ENCODE measurements at places on chromosomes 12 and 14.

DNA sequence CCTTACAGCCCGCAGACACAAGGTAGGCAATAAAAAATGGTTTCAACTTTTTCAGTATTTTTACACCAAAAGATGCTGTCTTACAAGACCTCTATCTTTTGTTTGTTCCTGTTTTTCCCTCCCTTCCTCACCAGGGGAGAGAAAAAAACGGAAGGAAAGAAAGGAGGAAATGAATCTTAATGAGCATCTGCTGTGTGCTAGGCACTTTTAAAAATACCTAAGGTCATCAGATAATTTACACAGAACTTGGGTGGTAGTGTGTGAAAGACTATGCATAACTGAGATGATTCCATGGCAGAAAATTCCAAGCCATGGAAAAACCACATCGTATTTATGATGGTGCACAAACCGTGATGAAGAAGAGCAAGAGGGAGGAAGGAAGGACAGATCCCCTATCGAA, 121.2 kb downstream of the DIP2B start:
- DNase-seq = no peak

DNA sequence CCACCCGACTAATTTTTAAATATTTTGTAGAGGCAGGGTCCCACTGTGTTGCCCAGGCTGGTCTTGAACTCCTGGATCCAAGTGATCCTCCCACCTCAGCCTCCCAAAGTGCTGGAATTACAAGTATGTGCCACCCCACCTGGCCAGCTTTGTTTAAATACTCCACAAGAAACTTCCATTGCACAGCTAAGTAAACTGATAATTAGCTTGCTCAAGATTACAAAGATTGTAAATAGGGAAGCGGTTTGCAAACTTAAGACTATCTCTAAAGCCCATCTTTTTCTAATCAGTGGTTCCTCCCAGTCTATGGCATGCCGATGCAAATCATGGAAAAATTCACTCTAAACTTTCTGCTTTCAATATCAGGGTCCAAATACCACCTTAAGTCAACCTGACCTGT, 9.7 kb downstream of the SLC7A8 start:
- DNase-seq = no peak

DNA sequence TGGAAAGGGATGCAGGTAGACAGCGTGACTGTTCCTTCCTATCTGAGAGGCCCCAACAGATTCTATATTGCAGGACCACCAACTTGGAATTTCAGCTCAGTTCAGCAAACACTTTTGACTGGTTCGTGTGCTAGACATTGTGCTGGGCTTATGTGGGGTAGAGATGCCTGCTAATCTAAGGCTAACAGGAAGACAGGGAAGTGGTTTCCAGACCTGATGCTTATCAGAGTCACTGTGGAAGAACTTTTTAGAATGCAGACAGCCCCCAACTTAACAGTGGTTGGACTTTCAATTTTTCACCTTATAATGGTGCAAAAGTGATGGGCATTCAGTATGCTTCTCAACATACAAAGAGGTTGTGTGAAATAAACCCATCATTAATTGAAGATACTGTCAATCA, 32.2 kb downstream of the NTF3 start:
- no peak for DNase-seq

- no peak for DNase-seq
Measured at GRCh38 chr12:66744956-66745383, 66.1 kb upstream of the GRIP1 start.

GRCh38 chr12:110109037-110109836, 14.9 kb upstream of the IFT81 start:
- peak; percentile 81 for DNase-seq

DNA sequence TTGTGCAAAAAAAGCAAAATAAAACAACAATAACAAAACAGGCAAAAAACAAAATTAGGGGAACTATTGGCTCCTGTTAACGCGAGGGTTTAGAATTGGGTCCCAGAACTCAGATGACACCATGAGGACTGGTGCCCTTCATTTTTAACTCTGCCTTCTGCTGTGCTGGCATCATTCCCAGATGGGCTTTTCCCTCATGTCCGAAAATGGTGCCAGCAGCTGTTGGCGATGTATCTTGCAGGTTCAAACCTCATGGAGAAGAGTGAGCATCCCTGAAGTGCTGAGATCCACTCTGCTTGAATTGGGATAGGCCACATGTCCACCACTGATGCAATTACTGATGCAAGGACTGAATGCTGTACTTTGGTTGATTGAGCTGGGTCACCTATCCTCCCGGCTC, 61.1 kb downstream of the MYRFL start:
- no peak for DNase-seq

DNA sequence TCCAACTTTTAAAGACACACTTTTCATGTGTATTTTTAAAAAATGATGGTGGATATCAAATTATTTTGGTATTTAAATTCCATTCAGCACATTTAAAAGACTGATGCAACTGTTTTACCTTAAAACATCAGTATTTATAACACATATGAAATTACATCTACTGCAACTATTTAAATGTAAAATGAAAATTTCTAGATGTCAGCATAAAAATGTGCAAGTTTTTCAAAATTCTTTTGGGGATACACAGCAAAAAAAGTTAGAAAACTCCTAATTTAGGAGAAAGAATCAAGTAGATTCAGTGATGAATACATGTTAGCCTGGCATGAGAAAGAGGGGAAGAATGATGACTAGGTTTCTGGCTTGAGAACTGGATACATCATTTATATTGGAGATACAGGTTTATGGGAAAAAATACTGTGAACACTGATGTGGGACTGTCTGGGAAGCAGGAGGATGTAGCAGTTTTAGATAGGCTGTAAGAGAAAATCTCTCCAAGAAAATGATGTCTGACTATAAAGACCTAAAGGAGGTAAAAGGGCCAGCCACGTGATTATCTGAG, 9.2 kb downstream of the SOS2 start:
- no peak for DNase-seq

DNA sequence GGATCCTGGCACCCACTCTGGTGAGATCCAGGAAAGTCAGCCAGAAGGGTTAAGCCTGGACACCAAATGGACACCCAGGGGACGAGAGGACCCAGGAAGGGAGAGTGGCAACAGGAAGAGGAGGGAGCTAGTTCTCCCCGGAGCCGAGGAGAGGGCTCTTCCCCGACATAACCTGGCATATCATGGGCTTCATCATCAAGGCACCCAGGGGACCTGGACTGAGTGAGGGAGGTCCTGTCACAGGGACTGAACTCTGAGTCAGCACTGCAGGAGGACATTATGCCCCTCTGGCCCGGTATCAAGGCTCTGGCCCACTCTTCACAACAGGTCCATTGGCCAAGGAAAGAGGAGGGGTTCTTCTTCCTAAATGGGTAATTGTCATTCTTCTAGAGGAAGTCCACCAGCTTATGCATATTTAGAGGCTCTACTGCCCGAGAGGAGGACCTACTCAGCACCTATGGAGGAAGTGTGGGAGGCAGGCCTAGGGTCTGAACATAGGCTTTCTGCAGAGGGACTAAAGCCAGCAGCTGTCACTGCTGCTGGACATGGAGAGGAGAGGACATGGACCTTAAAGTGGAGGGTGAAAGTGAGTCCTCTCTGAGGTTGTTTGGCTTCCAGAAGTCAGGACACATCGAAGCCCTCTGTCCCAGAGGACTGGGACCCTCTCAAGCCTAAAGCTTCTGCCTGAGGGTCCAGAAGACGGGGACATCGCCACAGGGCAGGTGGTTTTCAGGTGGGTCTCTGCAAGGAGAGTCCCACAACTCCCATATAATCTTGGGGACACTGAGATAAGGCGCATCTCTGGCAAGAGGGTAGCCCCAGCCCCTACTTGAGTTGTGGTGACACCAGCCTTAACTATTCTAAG, 18.6 kb downstream of the ISCA2 start:
- no peak for DNase-seq

GRCh38 chr12:22339691-22340090, 5.2 kb upstream of the ST8SIA1 start:
- no peak for DNase-seq

DNA sequence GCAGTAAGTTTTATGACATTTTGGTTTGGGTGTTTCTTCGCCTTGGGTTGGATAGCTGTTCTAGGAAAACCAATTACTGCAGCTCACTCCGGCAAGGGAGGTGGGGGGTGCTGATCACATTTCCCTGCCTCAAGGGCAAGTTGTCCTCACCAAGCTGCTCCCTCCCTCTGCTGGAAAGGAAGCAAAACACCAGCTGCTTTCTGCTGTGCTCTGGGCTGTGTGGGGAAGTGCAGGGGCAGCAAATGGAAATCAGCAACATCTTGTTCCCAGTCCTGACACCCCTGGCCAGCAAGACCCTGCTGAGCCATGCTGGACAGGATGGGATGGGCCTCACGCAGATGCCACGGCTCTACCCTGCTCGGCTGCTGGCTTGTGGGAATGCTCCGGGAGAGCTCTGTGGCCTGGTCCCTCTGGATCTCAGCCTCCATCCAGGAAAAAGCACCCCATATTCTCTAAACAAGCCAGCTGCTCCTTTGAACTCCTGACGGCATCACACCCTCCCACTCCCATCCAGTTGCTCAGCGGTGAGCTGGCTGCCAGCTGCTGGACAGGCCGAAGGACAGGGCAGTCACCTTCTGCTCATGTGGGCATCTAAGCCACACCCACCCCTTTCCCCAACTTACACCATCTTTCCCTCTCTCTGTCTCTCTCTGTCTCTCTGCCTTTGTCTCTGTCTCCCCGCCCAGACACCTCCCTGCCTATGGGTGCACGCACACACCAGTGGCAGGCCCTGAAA, 52.4 kb upstream of the EIF5 start:
- no peak for DNase-seq

DNA sequence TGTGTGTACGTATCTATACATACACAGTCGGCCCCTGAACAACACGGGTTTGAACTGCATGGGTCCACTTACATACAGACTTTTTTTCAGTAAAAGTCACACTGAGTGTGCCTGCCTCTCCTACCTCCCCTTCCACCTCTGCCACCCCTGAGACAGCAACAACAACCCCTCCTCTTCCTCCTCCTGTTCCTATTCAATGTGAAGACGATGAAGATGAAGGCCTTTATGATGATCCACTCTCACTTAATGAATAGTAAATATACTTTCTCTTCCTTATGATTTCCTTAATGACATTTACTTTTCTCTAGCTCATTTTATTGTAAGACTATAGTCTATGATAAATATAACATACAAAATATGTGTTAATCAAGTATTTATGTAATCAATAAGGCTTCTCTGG, 25.5 kb downstream of the TM7SF3 start:
- DNase-seq = no peak

- no peak for DNase-seq
Measured at GRCh38 chr12:63826006-63826585, 18.4 kb upstream of the SRGAP1 start.

DNA sequence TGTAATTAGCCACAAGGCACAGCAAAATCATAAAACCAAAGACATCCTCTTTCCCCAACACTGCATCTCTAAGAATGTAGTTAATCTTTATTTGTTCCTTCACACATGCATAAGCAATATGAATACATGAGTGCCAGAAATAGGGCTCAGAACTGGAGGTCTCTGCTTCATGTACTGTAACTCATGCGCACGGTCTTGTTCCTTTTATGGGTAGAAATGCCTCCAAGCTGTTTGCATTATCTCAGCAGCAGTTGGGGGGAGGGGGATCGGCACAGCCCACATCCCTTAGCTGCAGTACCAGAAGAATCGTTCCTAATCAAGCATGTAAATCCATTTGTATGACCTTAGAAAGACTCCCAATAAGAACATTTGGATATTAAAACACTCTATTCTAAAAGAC, 20.0 kb downstream of the RHOJ start:
- no peak for DNase-seq

GRCh38 chr12:130689408-130690405, 26.4 kb downstream of the RIMBP2 start:
- DNase-seq = no peak

DNA sequence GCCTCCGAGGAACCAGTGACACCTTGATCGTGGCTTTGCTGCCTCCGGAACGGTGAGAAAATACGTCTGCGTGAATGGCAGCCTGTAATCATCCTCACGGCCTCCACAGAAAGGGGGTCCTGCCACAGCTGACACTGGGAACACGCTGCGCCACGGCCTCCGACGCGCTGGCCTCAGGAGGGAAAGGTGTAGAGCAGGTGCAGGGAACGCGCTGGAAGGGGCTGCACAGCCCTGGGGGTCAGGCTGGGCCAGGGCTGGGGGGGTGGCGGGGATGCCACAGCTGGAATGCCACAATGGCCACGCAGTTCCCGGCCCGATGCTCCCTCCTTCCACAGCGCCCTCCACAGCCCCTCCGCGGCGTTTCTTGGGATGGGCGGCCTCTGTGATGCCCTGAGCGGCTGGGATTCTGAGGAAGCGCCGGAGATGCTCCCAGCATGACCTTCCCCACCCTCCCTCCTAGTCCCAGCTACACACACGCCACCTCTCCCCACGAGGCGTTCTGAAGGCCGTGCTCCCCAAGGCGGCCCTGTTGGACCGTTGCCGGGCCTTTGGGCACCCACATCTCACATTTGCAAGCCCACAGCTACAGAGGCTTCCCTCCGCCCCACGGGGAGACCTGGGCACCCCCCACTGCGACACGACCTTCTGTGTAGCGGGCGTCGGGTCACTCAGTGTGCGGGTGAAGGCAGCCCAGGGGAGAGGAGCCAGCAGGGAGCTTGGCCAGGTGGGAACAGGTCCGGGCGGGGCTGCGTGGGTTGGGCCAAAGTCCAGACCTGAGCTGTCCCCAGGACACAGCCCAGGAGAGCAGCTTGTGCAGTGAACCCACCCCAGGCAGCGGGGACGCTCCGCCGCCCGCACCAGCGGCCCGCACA, 31.8 kb upstream of the GALNT9 start:
- DNase-seq = no peak

GRCh38 chr12:124441443-124442194, 125.8 kb downstream of the NCOR2 start:
- DNase-seq = no peak

GRCh38 chr14:102746634-102747438, 30.4 kb upstream of the TRAF3 start:
- no peak for DNase-seq

DNA sequence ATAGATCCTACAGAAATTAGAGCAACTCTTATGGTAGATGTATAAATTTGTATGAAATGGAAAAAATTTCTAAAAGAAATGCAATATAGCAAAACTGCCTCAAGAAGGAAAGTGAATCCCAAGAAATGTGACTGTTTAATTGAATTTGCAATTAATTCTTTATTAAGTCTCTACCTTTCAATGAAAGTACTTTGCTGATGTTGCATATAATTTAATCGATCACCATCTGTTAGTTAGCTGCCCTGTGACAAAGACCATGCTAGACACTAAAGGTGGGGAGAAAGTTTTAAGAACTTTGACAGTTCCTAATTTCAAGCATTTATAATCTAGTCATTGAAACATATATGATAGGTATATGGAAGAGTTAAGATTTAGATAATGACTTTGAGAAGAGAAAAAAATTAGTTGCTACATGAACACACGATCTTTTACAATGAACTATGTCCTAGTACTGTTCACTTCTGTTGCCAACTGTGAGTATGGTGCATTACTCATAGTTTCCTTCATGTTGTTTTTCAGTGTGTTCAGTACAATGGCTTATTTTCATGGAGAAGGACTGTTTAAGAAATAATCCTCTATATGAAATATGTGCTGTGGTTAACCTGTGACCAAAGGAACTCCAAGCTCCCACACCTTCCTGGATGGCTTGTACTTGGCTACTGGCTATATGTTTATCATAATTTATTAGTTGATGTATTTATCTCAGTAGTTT, 128.4 kb downstream of the METTL25 start:
- no peak for DNase-seq
